ENCODE measurements at places on chromosomes 2 and 18.

DNA sequence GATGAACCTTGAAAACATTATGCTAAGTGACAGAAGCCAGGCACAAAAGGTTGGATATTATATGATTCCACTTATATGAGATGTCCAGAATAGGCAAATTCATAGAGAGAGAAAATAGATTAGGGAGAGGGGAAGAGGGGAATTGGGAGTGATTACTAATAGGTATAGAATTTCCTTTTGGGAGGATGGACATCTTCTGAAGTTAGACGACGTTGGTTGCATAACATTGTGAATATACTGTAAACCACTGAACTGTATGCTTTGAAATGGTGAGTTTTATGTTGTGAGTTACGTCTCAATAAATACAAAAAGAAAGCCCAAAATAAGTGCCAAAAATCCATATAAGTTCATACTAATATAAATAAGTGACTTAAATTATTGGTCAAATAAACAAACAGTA, 18.6 kb upstream of the CYP26B1 start:
- no peak for DNase-seq

- no peak for DNase-seq
Measured at GRCh38 chr18:32803568-32803967, 30.7 kb upstream of the KLHL14 start.

- no peak for DNase-seq
Measured at GRCh38 chr18:14124689-14125088, 7.5 kb downstream of the ZNF519 start.

DNA sequence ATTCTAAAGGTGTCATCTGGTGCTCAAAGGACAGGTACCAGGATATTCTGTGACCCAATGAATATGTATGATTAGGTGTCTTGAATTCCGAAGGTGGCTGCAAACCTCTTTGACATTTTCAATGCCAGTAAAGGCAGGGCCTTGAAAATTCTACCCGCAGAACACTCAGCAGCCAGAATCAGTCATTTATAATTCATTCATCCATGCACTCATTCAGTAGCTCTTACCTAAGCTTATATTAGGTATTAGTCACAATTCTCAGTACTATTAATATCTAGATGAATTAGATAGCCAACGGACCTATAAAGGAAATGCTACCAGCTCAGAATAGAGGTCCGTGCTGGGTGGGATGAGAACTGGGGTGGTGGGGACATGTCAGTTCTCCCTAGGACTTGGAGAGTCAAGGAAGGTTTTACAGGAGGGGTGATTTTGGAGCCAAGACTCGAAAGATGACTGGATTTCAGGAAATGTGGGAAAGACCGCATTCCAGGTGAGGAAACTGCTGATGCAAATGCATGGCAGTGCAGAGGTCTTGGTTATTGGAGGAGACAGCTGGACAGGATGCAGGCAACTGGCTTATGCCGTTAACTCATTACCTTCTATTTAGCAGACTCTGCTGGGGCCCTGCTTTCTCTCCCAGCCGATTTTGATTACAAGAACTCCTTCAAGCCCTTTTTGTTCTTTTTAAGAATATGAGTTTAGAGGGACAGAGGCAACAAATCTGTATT, 7.2 kb downstream of the TRIB2 start:
- no peak for DNase-seq

DNA sequence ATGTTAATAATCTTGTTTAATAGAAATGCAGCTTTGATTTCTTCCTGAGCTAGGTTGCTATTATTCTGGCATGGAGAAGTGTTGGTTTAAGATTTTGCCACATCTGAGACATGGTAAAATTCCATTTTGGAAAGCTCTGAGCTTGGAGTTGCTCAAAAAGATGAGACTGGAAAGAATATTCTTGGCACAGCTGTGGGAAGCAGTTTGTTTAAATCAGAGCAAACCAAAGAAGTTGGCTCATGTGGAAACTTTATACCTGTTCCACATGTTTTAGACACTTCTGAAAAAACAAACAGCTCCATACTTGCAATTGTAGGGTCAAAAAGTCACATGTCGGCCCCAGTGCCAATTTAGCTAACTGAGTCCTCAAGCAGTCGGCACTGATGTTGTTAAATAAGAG, 116.6 kb downstream of the SLC4A3 start:
- DNase-seq: no peak

- DNase-seq: peak; percentile 28
Measured at GRCh38 chr2:168348076-168348475, 100.7 kb upstream of the STK39 start.

- no peak for DNase-seq
Measured at GRCh38 chr18:49590608-49591007, 28.8 kb downstream of the LIPG start.

- DNase-seq: peak; percentile 38
Measured at GRCh38 chr2:23532391-23533337, 147.7 kb downstream of the KLHL29 start.

- DNase-seq: no peak
Measured at GRCh38 chr18:79680100-79680879, 687 bp downstream of the CTDP1 start.

GRCh38 chr18:45171679-45172191, 443.5 kb upstream of the SLC14A2 start:
- DNase-seq: peak; percentile 24

DNA sequence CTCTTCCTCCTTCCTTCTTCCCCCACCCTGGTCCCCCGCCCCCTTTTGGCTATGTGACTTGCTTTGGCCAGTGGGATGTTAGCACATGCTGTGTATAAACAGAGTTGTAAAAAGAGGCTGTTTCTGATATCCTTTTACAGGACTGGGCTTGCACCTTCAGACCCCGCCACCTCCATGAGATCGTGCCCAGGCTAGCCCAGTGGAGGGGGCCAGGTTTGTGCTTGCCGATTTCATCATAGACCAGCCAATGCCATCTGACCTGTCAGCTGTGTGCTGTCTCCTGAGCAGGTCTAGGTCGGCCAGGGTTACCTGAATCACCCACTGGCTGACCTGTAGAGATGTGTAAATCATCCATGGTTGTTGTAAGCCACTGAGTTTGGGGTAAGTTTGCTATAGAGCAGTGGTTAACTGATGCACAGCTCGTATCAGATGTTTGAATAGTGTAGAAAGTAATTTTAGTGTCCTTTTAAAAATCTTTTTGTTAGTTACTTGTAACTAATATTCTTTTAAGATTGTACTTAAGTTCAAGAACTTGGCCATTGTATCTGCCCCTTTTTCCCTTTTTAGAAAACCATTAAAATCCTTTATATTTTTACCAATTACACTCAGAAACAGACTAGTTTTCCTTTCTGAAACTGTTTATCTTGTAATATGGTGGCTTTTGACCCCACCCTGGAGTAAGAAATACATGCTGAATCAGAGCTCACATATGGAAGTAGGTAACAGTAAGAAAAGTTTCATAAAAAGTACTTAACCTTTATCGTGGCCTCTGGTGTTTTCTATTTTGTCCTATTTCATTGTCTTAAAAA, 122.0 kb upstream of the MGAT5 start:
- no peak for DNase-seq

DNA sequence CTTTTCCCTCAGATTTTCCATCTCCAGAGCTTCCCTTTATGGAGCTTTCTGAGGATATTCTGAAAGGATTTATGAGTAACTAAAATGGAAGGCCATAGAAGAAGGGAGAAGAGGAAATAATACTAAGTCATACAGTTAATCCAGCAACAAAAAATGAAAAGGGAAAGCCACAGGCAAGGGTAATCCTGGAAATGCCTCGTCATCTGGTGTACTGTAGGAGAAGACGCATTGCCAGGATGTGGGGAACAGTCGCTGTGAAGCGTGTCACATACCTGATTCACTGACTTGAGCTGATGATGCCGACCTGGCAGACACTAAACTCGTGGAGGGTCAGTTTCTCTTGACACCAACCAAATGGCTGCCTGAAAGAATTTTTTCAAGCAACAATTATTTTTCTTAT, 34.7 kb upstream of the ALPP start:
- no peak for DNase-seq

DNA sequence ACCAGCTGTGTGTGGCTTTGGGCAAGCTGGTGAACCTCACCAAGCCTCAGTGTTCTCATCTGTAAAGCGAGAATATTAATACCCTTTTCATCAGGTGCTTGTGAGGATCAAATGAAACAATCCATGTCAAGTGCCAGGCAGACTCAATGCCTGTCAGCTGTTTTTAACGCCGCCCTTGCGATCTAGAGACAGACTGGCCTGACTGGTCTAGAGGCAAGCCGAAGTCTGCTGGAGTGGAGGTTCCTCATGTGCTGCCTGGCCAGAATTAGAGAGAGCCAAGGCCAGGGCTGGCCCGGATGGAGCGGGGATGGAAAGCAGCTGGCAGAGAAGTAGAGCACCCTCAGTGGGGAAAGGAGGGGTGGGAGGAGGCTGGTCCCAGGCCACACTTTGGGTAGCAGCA, 74.5 kb upstream of the B3GNT7 start:
- DNase-seq: peak; percentile 23

Data from uterus (tissue), 4 donors.